Natural killer cell (primary cell): ENCODE measurements at places on chromosomes 16 and 17.

GRCh38 chr17:55171634-55172328, 93.0 kb upstream of the HLF start:
- H3K27ac ChIP-seq = no peak overlapping the region
- H3K27me3 ChIP-seq = no peaks in the 10 kb centered on the region
- H3K4me3 ChIP-seq = no peak overlapping the region
- H3K4me1 ChIP-seq = no peaks in the 10 kb centered on the region

- H3K27me3 ChIP-seq = no peaks in the 10 kb centered on the region
- H3K4me3 ChIP-seq = no peak overlapping the region
- H3K27ac ChIP-seq = no peak overlapping the region
- DNase-seq = no peak
These were observed 66.1 kb upstream of the SIAH1 start for GRCh38 chr16:48451323-48451722.

DNA sequence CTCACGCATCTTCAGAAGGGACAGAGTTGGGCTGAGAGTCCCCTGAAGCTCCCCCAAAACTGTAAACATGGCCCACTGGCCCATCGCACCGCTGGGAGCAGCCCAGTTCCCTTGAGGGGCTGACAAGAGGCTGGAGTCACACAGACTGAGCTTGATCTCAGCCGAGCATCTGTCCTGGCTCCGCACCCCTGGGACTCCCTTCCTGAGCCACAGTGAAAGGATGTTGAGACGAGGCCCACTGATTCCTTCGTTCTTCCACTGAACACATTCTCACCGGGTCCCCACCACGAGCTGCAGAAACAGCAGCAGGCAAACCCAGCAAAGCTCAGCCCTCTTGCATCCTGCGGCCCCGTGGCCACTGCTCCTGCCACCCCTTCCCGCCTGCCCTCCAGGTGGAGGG, 145.9 kb upstream of the CIBAR2 start:
- H3K4me3 ChIP-seq = no peak overlapping the region
- peaks cover 3% of the 10 kb centered on the region for H3K27me3 ChIP-seq
- DNase-seq = no peak
- H3K36me3 ChIP-seq = no peaks in the 10 kb centered on the region
- no peak overlapping the region for H3K27ac ChIP-seq
- peaks cover 15% of the 10 kb centered on the region for H3K4me1 ChIP-seq

DNA sequence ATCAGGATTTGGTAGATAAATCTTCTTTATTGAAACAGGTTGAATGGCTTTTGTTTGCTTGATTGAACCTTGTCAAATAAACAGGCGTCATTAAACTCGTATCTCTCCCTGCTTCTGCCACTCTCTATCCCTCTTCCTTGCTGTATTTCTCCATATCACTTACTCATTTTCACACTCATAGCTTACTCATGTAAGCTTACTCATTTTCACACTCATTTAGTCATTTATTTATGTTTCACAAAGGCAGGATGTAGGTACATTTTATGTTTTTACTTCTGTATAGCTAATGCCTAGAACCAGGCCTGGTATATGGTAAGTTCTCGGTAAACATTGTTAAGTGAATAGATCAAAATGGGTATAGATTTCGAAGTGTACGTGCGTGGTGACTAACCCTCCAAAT, 450.0 kb downstream of the PMP22 start:
- no peak overlapping the region for H3K4me3 ChIP-seq
- H3K27ac ChIP-seq = no peak overlapping the region
- no peaks in the 10 kb centered on the region for H3K4me1 ChIP-seq
- DNase-seq = no peak
- H3K36me3 ChIP-seq = no peaks in the 10 kb centered on the region
- no peaks in the 10 kb centered on the region for H3K27me3 ChIP-seq

DNA sequence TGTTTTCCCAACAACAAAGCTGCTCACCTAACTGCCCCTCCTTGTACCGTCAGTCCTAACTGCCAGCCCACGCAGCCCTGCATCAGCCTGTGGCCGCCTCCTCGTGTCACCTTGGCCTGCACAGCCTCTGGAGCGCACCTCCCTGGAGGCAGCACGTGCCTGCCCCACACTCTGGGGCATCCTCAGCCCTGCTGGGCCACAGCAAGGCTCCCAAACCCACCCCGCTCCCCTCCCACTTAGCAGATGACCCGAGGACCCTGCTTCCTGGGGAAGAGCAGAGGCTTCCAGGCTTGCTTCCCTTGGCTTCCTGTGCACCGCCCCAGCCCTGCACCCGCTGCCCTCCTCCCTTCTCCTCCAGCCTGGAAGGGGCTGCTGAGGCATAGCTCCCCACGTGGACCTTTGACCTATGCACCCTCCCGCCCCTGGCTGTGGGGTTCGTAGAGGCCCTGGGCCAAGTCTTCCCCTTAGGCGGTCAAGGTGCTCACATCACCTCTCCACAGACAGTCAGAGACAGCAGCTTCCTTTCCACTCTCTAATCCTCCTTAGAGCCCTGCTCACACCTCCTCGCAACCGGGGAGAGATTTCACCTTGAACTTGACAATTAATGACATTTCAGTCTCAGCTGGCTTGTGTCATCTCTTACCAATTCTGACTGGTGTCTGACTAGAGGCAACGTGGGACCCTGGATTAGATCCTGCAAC, 115.0 kb downstream of the MGAT5B start:
- no peaks in the 10 kb centered on the region for H3K36me3 ChIP-seq
- no peak for DNase-seq
- peaks cover 12% of the 10 kb centered on the region for H3K4me1 ChIP-seq
- no peak overlapping the region for H3K4me3 ChIP-seq

- peaks cover 31% of the 10 kb centered on the region for H3K4me1 ChIP-seq
- no peak overlapping the region for H3K4me3 ChIP-seq
These were observed 135.1 kb upstream of the CORO6 start for GRCh38 chr17:29757788-29758187.

- peaks cover 31% of the 10 kb centered on the region for H3K4me1 ChIP-seq
- H3K4me3 ChIP-seq = no peak overlapping the region
- peak; percentile 25 for DNase-seq
- H3K27ac ChIP-seq = peak overlapping the region; percentile 19
These were observed 9.5 kb upstream of the UNK start for GRCh38 chr17:75774991-75775668.

GRCh38 chr16:82646504-82646903, 19.7 kb downstream of the CDH13 start:
- no peak overlapping the region for H3K27ac ChIP-seq
- peaks cover 4% of the 10 kb centered on the region for H3K4me1 ChIP-seq
- no peak for DNase-seq
- no peak overlapping the region for H3K4me3 ChIP-seq
- no peaks in the 10 kb centered on the region for H3K27me3 ChIP-seq

GRCh38 chr17:79555543-79555942, 55.3 kb downstream of the RBFOX3 start:
- H3K27me3 ChIP-seq = no peaks in the 10 kb centered on the region
- DNase-seq = no peak
- H3K36me3 ChIP-seq = no peaks in the 10 kb centered on the region

DNA sequence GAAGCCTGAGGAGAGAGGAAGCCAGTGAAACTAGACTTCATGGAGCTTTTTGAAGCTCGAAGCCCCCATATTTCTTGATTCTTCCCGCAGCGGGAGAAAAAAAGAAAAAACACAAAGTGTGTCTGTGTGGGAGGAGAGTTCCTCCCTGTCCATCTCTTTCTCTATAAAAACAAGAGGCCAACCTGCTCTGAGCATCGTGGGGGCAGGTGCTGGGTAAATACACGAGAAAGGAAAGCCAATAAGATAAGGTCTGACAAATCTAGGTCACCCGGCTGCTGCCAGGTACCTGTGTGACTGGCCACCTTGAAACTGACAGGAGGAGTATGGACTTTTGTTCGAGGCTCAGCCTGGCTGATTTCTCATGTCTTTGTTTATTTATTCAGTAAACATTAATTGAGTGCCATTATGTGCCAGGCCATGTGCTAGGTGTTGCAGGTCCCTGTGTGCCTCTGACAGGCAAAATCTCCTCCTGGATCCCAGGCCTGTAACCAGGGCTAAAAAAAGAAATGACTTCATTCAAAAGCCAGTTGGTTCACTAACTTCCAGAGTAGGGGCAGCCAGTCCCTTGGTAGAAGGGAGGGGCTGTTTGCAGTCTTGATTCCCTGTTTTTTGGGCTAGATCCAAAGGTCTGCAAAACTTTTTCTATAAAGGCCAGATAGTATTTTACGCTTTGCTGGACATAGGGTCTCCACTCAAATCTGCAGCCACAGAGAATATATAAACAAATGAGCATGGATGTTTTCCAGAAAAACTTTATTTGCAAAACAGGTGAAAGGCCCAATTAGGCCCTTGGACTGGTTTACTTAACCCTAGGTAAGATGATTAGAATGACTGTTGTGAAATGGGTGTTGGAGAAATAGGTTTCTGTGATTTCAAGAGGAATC, 35.6 kb downstream of the YPEL2 start:
- no peak overlapping the region for H3K27ac ChIP-seq
- no peak overlapping the region for H3K4me3 ChIP-seq
- H3K27me3 ChIP-seq = no peaks in the 10 kb centered on the region
- DNase-seq = no peak
- H3K4me1 ChIP-seq = peaks cover 48% of the 10 kb centered on the region

GRCh38 chr16:24440306-24440705, 99.1 kb upstream of the RBBP6 start:
- H3K36me3 ChIP-seq = no peaks in the 10 kb centered on the region
- H3K27me3 ChIP-seq = no peaks in the 10 kb centered on the region
- no peaks in the 10 kb centered on the region for H3K4me1 ChIP-seq
- no peak overlapping the region for H3K27ac ChIP-seq
- no peak for DNase-seq

DNA sequence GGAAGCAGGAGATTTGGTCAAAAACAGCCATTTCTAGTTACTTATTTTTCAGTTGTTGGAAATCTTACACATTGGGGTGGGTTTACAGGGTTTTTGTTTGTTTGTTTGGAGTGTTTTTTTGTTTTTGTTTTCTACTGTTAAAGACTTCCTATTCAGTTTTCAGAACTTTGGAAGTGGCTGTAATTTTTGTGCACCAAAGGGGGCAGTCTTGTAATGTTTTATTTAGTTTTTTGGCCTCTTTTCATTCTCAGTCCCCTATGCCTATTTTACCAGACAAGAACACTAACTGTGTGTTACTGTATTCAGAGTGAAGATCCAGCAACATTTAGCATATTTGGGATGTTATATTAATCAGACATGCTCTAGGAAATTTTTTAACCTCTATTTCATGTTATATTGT, 20.6 kb downstream of the TPPP3 start:
- H3K27ac ChIP-seq = no peak overlapping the region
- H3K27me3 ChIP-seq = no peaks in the 10 kb centered on the region
- DNase-seq = no peak
- no peaks in the 10 kb centered on the region for H3K36me3 ChIP-seq
- no peaks in the 10 kb centered on the region for H3K4me1 ChIP-seq

GRCh38 chr17:70517816-70518215, 348.5 kb downstream of the KCNJ2 start:
- H3K36me3 ChIP-seq = no peaks in the 10 kb centered on the region
- DNase-seq = no peak
- no peaks in the 10 kb centered on the region for H3K4me1 ChIP-seq
- no peak overlapping the region for H3K4me3 ChIP-seq
- no peak overlapping the region for H3K27ac ChIP-seq
- no peaks in the 10 kb centered on the region for H3K27me3 ChIP-seq

- H3K4me1 ChIP-seq = peaks cover 48% of the 10 kb centered on the region
- DNase-seq = no peak
- no peak overlapping the region for H3K4me3 ChIP-seq
- no peak overlapping the region for H3K27ac ChIP-seq
These were observed 29.1 kb downstream of the ARSG start for GRCh38 chr17:68320311-68320865.

- no peaks in the 10 kb centered on the region for H3K27me3 ChIP-seq
- no peak for DNase-seq
- no peak overlapping the region for H3K27ac ChIP-seq
- H3K4me1 ChIP-seq = no peaks in the 10 kb centered on the region
These were observed 476.2 kb downstream of the HAPSTR1 start for GRCh38 chr16:9567666-9568065.

GRCh38 chr17:6555331-6556120, 829 bp downstream of the PITPNM3 start:
- H3K4me3 ChIP-seq = no peak overlapping the region
- H3K27ac ChIP-seq = no peak overlapping the region
- H3K4me1 ChIP-seq = peaks cover 13% of the 10 kb centered on the region
- peaks cover 12% of the 10 kb centered on the region for H3K27me3 ChIP-seq
- DNase-seq = peak; percentile 10

GRCh38 chr16:58110571-58111301, 18.4 kb downstream of the CFAP20 start:
- no peak for DNase-seq
- no peak overlapping the region for H3K4me3 ChIP-seq
- peaks cover 25% of the 10 kb centered on the region for H3K36me3 ChIP-seq
- H3K27me3 ChIP-seq = no peaks in the 10 kb centered on the region
- H3K4me1 ChIP-seq = no peaks in the 10 kb centered on the region
- no peak overlapping the region for H3K27ac ChIP-seq

- peak; percentile 77 for DNase-seq
- H3K27me3 ChIP-seq = no peaks in the 10 kb centered on the region
- peaks cover 63% of the 10 kb centered on the region for H3K4me1 ChIP-seq
- H3K27ac ChIP-seq = peak overlapping the region; percentile 88
- H3K36me3 ChIP-seq = peaks cover 18% of the 10 kb centered on the region
These were observed 4.0 kb upstream of the IL17C start for GRCh38 chr16:88634141-88634993.

DNA sequence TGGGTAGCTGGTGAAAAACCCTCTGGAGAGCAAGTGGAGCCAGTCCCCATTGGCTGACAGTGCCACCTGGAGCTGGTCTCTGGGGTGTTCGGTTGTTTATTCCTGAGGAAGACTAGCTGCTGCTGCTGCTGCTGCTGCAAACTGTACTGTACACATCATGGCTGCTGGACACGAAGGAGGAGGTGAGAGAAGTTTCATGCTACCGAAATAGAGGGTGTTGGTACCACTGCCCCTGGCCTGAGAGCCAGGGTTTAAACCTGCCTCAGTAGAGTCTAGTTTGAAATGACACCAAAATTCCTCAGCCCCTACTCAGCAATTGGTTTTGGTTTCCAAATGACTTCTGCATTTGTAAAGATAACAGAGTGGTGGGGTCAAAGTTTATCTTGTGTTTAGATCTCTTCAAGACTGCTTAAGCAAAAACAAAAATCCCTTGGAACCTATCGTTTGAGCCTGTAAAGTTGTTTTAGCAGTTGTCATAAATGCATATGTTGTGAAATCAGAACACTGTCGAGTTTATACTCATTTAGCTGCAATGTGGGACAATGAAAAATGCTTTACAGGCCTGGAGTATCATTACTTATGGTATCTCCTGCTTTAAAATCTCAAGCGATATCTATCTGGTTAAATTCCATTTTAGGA, 40.8 kb downstream of the CYB5B start:
- no peaks in the 10 kb centered on the region for H3K27me3 ChIP-seq
- H3K4me3 ChIP-seq = no peak overlapping the region
- peaks cover 23% of the 10 kb centered on the region for H3K36me3 ChIP-seq
- peak; percentile 31 for DNase-seq
- H3K4me1 ChIP-seq = peaks cover 17% of the 10 kb centered on the region

DNA sequence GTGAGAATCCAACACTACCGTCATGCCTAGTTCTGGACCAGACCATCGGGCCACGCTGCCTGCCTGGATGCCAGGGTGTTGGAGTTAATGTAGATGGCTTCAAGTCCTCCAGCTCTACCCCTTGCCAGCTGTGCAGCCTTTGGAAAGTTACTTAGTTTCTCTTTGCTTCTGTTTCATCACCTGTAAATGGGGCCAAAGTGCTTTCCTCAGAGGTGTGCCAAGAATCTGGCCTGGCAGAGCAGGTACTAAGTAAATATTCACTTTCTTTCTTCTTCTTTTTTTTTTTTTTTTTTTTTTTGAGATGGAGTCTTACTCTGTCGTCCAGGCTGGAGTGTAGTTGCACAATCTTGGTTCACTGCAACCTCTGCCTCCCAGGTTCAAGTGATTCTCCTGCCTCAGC, 159.5 kb upstream of the RPL38 start:
- DNase-seq = no peak
- no peak overlapping the region for H3K27ac ChIP-seq
- no peaks in the 10 kb centered on the region for H3K27me3 ChIP-seq
- no peak overlapping the region for H3K4me3 ChIP-seq
- no peaks in the 10 kb centered on the region for H3K4me1 ChIP-seq
- H3K36me3 ChIP-seq = no peaks in the 10 kb centered on the region
